ENCODE measurements at places on chromosomes 4 and X.

DNA sequence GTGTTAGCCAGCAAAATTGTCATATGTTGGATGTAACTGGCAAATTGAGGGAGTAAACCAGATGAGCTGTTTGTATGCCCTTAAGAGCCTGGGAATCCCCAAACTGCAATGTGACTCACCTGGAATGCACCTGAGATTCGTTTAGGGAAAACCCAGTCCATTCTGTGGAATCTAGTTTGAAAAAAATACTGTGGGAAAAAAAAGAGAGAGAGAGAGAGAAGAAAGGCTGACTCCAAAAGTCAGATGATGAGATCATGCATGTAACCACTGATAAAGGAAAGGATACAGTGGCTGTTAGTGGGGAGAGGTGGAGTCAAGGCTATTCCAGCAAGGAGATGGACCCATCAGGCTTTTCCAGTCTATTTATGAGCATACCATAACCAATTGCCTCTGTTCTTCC is 48.5 kb downstream of the SLC9A7 start:
- DNase-seq, result no peak

DNA sequence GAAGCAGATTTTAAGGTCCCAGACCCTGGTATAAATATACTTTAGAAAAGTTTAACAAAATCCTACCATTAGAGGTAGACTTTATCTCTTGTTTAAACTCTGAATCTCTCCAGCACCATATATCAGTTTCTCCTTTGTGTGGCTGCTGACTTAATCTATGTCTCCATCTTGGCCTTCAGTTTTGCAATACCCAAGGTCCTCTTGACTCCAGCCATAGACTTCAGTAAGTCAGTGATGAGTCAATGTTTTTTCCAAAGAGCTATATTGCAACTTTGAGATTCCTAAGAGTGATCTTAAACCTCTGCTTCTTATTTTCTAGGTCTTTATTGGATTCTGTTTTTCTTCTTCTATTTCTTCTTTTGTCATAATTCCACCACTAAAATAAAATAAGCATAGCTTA is 50.8 kb upstream of the ADGRL3 start:
- no peak for DNase-seq

DNA sequence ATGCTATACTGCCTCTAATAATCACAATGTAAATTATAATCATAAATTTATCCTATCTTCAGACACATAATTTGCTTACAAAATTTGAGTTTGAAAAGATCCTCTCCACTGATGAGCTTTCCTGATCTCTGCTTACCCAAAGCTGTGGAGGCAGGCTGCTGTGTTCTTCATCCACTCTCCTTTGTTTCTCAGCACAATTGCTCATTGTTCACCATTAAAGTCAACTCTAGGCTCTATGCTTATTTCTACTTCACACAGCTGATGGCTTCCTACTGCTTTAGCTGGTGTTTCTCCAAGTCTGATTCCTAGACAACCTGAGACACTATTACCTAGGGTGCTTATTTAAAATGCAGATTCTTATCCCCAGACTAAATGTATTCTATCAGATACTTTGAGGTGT is 319.7 kb downstream of the PCDH18 start:
- no peak for DNase-seq

- DNase-seq, result no peak
Observed at GRCh38 chr4:125041372-125041930, 273.3 kb upstream of the FAT4 start.

- DNase-seq, result no peak
Observed at GRCh38 chr4:5892323-5893003, 423 bp downstream of the CRMP1 start.

GRCh38 chr4:145820407-145820806 is 118.2 kb downstream of the ZNF827 start:
- DNase-seq, result no peak

GRCh38 chr4:61760820-61761219 is 560.7 kb downstream of the ADGRL3 start:
- DNase-seq, result no peak

GRCh38 chrX:42027367-42028000 is 104.1 kb upstream of the CASK start:
- no peak for DNase-seq

DNA sequence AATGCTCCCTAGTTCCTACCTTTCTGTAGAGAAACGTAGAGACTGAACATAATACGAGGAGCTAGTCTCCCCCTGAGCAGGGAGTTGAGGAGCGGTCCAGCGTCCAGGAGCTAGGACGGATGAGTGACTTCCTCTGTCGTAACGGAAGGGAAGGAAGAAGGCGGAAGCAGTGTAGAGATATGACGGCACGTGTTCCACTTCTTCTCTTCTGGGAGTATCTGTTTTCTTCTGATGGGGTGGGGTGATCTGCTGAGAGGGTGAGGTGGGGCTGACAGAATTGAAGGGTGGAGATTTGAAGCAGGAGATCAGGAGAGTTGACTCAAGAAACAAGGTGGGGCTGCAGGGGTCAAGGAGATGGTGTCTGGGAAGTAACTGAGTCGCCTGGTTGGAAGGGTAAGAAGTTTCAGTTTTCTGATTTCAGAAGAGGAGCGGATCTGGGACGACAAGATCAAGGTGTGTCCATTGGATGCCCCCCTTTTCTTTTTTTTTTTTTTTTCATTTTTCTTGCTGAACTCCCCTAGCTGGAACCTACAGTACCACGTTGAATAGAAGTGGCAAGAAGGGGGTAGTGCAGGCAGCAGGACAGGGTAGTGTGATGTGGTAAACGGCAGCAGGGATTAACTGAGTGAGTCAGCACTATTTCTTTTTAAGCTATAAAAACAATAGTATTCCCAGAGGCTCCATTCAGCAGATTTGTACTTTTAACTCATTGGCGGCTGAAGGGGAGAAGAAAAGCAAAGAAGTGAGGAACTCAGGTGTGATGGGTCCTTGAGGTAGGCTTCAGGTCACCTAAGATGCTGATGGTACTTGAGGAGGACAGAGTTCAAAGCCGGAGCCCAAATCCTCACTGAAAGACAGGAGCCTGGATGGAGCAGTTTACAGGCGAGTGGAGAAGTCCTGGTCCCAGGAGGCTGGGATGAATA is 50.8 kb upstream of the SETD7 start:
- DNase-seq, result no peak

- no peak for DNase-seq
Observed at GRCh38 chr4:101186567-101187184, 160.7 kb downstream of the PPP3CA start.

DNA sequence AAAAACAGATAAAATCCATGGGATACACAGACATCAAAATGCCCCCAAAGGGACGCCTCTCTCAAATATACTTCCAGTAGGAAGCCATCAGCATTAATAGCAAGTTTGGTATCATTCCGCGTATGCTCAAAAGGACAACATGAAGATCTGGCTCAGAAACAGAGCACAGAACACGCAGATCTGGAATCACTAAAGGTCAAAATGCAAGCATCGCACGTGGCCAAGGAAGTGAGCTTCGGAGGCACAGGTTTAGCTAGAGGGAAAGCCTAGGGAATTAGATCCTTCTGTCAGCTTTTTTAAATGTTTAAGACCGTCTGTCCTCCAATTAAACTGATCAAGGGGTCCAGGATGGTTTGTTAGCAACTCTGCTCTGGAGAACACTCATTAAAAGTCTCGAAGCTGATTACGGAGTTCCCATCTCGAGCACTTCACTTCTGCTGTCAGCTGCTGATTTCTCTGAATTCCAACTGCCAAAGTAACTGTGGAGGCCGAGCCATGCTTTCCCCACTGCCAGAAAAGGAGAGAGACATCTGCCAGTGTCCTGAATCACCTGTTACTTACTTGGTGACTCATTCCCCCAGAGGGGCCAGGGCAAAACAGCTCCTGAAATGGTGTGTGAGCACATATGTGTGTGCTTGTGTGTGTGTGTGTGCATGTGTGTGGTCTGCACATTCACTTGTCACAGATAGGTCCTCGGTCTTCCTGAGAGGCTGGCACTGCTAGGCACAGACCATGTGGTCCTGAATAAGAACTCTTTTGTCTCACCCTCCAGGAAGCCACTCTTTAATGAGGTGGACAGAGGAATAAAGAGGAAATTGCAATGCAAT is 177.7 kb upstream of the PPARGC1A start:
- no peak for DNase-seq

DNA sequence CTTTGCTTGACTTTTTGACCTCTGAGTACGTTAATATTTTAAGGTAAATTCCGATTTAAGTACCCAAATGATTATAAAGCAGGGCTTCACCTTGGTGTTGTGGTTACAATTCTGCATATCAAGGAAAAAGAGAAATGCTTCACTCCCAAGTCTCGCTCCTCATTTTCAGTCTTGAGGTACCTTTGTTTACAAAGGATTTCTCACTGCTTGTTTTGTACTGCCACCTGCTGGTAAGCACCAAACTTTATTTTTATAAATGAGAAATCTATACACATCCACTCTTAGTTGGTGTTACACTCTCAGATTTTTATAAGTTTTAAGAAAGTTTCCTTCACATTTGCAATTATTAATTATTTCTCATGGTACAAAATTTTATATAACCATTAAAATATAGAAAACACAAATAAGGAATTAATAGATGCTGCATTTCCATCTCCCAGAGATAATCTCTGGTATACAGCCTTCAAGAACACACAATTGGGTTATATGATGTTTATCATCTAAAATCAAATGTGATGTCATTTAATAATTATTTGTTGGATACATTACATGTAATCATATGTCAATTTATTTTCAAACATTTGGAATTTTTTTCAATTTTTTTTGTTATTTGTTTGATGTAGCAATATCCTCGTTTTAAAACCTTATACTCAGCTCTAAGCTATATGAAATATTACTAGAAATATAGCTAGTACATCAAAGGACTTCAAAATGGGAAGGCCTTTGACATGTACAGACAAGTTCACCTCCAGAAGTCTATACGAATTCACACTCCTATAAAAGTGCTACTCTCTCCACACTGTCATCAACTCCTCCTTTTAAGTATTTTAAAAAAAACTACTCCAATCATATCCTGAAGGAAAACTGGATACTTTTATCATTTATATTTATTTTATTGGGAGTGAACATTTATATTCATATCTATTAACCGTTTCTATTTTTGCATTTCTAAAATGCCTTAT is 179.9 kb downstream of the KCNIP4 start:
- DNase-seq, result no peak

DNA sequence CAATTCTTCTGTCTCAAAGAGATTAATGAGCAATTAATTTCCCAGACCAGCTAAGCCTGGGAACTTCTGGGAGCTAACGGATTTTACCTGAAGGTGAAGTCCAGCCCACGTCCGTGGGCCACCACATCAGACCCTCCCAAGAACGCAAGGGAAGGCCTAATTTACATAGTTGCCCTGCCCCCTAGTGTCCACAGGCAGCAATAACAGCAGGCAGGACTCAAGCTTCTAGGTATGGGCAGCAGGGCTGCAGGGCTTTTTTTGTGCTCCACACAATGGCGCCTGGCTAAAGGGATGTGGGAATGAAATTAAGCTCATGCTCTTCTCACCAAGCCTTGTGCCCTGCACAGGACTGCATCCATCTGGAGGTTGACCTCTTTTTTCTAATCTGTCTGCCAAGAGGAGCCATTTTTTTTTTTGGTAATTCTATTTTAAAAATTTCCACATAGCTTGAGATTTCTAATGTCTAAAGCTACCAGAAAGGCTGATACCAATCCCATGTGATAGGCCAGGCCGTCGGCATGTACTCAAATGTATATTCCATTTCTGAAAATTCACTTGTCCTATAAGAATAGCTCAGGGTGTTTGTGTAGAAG is 111.9 kb upstream of the TMEM164 start:
- DNase-seq, result no peak

DNA sequence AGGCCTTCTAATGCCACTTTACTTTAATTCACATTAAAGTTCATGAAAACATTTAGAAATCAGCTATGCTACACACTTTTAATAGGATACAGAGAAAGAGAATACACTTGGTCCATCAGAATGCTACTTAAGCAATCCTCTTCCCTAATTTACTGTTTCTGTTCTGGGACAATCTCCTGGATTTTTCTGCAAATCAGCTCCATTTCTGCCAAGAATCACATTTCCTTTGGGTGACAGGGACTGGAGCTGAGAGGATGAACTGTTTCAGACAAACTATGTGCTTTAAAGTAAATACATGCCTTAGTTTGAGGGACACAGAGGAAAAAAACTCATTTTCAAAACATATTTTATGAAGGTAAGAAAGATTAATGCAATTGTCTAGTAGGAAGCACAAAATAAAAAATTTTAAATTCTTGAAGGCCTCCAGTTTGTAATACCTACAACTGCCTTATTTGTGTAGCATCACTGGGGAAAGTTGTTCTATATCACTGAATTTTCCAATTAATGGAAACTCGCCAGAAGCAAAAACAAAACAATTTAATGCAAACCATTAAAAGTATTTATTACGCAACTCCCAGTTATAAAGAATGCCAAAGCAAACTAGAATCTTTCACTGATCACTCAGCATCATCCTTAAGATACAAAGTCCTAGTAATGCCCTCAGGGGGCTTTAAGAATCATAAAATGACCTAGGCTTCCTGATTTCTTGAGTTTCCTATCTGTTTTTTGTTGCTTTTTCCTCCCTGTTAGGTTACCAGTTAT is 36.3 kb downstream of the BCLAF3 start:
- no peak for DNase-seq

- DNase-seq, result no peak
Observed at GRCh38 chr4:184397516-184398163, 76.7 kb downstream of the IRF2 start.

GRCh38 chr4:140426610-140427105 is 790 bp downstream of the CLGN start:
- no peak for DNase-seq

GRCh38 chr4:4284827-4285618 is 4.9 kb downstream of the LYAR start:
- DNase-seq, result no peak

DNA sequence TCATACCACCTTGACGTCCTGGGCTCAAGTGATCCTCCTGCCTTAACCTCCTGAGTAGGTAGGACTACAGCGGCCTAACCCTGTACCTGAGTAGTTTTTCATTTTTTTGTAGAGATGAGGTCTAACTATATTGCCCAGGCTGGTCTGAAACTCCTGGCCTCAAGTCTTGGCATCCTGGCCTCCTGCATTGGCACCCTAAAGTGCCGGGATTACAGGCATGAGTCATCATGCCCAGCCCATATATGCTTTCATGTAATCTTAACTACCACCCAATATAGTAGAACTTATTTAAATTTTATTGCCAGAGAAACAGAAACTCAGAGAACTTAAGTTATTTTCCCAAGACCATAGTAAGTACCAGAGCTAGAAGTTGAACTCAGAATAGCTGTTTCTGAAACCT is 27.1 kb downstream of the AFM start:
- DNase-seq, result no peak

DNA sequence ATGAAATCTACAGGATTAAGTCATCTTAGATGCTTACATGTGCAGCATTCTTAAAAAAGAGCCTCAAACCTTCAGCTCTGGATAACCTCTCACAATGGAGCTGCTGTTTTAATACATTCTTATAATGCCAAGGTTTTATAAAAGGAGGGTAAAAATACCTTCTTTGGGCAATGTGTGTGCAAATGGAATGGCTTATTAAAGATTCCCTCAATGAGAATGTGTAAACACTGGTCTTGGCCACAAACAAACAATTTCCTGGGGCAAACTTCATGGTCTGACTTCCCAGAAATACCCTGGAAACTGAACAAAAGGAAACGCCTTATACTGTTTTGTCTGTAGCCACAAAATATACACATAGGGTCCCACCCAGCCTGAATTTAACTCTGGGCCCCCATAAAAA is 148.6 kb upstream of the INTU start:
- DNase-seq, result no peak

- DNase-seq, result no peak
Observed at GRCh38 chr4:73919691-73920090, 50.5 kb downstream of the CXCL1 start.
